Lower lobe of right lung (tissue), 2 donors: ENCODE measurements at places on chromosomes 3 and 15.
A peak's percentile ranks its signal among the peaks of the same experiment; 100 is the strongest.

- DNase-seq = no peak
Measured at GRCh38 chr3:187919544-187919943, 174.3 kb upstream of the BCL6 start.

GRCh38 chr15:73602992-73603391 lies 30.2 kb downstream of the NPTN start:
- no peak for DNase-seq

GRCh38 chr3:74023395-74023794 lies 398.7 kb upstream of the PDZRN3 start:
- no peak for DNase-seq

DNA sequence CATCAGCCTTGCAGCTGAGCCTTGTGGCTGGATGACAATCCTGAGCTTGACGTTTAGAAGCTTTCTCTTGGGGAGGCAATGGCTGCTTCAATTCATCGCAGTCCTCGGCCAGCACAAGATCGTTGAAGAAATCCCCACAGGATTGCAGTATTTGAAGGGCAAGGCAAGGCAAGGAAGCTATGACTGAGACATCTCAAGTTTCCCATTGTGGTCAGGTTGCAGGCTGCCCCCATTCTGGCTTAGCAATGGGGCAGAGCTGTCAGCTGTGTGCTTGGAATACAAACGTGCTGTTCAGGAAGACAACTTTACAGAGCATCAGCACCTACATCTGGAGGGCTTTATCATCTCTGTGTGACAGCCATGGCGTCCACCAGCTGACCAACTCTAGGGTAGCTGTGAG lies 275.9 kb upstream of the TBL1XR1 start:
- DNase-seq = no peak

DNA sequence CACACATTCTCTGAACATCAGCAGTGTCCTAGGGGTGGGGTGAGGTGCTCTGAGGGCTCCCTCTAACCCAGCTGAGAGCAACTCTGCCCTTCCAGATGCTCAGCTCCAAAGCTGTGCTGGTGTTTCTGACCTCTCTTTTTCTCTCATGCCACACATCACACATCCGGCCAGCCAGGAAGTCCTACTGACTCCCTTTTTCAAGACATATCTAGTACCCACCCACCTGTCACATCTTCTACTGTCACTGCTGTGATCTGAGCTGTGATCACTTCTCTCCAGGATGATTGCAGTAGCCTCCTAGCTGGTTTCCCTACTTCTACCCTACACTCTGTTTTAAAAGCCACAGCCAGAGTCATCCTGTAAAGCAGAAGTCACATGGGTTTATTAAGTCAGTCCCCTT lies 30.2 kb upstream of the MASP1 start:
- no peak for DNase-seq

- DNase-seq = no peak
Measured at GRCh38 chr15:98838387-98839259, 169.0 kb downstream of the PGPEP1L start.

DNA sequence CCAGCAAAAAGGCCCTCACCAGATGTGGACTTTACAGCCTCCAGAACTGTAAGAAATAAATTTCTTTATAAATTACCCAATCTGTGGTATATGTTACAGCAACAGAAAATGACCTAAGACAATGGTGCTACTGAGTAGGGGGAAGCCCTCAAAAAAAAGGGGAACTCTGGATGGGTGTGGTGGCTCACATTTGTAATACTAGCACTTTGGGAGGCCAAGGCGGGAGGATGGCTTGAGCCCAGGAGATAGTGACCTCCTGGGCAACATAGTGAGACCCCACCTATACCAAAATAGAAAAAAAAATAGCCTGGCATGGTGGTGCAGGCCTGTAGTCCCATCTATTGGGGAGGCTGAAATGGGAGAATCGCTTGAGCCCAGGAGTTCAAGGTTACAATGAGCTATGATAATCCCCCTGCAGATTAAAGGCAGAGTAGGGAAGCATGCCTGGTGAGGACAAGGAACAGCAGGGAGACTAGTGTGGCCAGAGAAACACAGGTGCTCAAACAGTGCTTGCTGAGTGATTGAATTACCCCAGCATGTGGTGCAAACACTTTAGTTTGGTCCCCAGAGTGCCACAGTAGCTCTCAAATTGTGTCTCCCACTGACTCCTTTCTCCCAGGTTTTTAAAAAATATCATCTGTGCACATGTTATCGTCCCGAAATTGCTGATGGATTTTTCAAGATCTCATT lies 13.9 kb upstream of the USP3 start:
- DNase-seq = no peak

DNA sequence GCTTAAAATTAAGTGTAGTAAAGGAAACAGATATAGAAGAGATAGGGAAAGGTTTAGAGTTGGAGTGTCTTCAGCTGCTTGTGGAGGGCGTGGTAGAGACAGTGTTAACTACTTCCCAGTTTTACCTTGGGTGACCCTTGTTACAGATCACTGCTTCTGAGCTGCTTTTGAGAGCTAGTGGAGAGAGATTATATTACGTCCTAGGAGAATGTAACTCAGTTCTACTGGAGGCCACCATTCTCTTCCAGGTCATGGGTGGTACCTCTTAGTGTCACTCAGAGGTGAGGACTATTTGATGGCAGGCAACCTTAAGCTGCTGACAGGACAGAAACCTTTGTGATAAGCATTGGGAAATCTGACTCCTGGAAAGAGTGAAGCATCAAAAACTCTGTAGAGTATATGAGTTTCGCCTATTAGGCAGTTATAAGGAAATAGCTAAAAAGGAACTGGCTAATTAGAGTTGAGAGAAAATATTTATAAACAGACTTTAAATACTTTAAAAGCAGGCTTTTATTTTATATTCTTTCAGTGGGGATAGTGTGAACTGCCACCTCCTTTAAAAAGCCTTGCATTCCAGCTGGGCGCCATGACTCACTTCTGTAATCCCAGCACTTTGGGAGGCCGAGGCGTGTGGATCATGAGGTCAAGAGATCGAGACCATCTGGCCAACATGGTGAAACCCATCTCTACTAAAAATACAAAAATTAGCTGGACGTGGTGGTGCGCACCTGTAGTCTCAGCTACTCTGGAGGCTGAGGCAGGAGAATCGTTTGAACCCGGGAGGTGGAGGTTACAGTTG lies 106.5 kb downstream of the ZNF609 start:
- DNase-seq = no peak

DNA sequence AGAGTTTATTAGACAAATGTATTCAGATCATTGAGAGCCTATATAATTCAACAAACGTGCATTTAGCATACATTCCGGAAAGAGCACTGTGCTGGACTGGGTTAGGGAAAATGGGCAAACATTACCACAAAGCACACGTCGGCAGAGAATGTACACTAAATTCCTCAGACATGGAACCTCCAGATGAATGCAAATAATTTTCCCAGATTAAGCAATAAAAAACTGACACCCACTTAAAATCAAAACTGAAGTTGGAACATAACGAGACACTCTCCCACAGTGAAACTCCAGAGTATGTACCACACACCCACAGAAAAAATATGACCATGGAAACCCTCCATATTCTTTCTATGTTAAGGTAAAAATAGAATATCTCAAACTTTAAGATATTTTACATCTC lies 4.8 kb downstream of the SECISBP2L start:
- no peak for DNase-seq

DNA sequence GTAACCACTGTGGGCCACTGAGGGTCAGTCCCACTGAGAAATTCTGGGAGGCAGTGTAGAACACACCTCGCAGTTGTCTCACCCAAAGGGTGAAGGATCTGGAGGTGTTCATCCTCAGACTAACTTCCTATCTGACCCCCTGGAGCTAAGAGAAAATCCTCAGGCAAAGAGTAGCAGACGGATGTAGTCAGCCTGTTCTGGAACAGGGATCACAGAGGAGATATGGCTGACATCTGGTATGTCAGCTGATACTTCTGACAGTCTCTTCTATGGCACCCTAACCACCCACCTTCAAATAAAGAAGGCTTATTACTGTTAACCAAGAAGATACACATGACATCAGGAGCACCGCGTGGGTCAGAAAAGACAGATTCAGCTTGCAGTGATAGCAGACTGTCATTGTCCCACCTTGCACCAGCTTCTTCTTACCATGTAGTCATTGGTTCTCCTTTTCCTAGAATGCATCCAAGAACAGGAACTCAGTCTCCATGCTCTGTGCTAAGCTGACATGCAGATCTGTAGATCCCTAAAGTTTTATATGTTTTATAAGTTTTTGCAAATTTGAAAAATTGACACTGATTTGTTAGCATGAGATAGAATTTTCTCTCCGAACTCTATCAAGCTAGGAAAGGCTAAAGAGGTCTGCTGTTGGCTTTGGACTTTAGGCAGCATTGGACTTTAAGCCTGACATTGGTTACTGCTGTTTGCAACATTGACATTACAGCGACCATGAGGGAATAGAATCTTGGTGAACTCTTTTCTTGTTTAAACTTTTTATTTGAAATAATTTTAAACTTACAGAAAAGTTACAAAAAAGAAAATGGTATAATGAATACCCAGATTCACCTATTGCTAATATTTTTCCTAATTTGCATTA lies 60.4 kb downstream of the KBTBD12 start:
- DNase-seq = no peak

DNA sequence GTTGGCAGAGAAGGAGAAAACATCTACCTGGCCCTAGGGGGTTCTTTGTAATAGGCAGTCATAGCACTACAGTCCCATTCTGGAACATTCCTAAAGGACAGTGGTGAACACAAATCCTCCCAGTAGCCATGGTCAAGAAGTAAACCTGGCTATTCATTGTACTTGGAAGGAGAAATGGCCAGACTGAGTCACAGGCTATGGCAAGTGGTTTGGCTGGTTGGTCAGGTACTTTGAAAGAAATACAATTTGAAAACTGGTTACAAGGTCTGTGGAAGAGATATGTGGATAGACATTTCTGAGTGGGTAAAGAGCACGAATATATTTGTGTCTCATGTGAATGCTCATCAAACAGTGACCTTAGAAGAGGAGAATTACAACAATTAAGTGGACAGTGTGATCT lies 33.0 kb upstream of the FAN1 start:
- DNase-seq = no peak

GRCh38 chr3:143302638-143303171 lies 183.1 kb downstream of the CHST2 start:
- DNase-seq = peak; percentile 48

DNA sequence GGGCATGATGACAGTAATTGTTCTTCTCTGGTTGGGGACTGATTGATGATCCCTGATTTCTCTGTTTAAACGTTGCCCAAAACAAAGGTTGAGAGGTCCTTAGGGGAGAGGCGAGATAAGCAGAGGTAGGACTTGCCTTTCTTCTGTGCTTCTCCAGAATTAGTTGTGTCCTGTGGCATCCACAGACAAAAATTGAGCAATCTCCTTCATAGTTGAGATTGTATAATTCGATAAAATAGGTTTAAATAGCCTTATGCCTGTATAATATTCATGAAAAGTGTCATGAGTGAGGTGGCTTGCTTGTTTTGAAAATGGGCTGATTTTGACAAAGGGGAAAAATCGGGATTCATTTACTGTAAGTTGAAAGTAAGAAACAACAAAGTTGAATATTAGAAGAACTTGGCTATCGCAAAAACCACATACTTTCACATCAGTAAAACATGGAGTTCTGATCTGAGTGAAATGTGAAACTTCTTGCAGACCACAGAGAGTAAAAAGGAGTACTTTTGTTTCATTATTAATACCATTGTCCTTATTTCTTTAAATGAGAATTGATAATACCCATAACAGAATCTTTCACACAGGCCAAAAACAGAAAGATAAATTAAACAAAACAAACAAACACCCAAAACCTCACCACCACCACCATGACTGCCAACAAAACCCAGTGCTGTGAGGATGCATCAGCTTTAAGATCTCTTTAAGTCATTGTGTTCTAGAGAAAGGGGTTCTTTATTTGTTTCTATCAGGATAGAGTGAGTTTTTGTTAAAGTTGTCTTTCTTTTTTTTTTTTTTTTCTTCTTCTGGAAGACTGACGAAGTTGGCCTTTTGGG lies 155.7 kb downstream of the LPP start:
- no peak for DNase-seq

GRCh38 chr15:27341780-27342343 lies 370.9 kb downstream of the GABRG3 start:
- no peak for DNase-seq

- no peak for DNase-seq
Measured at GRCh38 chr3:162602619-162603018, 1106.0 kb downstream of the OTOL1 start.

GRCh38 chr3:64992530-64993285 lies 304.9 kb upstream of the ADAMTS9 start:
- DNase-seq = no peak

- no peak for DNase-seq
Measured at GRCh38 chr3:38960953-38961622, 90.7 kb downstream of the SCN11A start.

GRCh38 chr3:180265551-180265950 lies 228.8 kb upstream of the PEX5L start:
- no peak for DNase-seq

DNA sequence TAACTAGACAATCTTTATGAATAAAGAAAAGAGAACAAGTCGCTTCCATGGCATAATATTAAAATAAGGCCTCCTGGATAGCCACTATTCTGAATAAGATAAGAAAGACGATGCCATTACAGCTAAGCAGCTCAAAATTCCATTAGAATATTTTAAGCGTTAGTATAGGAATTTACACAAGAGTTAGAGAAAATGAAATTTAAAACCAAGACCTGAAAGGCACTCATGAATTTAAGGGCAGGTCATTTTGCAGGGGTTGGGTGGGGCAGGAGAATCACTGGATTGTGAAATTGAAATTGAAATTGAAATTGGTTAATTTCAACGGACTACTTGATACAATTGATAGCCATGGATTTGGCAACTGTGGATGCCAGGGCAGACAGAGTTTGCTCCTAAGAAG lies 91.8 kb upstream of the GOLGA8J start:
- no peak for DNase-seq

DNA sequence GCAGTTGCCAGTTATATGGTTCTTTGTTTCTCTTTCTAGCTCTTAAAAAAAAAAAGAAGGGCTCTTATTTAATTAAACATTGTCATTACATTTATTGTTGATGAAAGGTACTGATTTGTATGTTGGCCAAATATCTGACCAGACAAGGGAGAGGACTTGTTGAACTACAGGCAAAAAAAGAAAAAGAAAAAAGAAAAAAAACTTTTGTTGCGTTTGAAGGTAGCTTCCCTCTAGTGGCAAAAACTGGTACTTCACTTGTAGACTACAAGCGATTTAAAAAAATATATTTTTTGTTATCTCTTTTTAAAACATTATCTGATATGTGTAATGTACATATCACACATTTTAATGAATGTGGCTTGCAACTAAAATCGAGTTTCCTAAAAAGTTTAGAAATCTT lies 280.6 kb downstream of the ROBO2 start:
- DNase-seq = no peak

DNA sequence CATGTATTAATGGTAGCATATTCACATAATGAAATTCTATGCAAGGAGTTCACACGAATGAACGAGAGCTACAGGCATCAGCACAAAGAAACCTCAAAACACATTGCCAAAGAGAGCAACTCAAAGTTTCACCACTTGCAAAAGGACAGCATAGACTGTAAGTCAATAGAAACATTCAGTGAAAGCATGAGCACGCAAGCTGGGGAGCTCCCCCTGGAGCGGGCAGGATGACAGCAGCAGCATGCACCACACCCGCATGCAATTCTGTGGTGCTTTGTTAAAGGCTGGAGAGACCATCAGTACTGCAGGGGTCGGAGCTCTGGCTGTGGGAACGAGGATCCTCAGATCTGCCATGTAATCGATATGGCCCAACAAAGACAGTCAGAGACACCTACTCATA lies 18.7 kb downstream of the OCA2 start:
- DNase-seq = no peak

- DNase-seq = no peak
Measured at GRCh38 chr3:177334803-177335202, 137.5 kb upstream of the TBL1XR1 start.
